ENCODE measurements at places on chromosomes 12 and 14.

DNA sequence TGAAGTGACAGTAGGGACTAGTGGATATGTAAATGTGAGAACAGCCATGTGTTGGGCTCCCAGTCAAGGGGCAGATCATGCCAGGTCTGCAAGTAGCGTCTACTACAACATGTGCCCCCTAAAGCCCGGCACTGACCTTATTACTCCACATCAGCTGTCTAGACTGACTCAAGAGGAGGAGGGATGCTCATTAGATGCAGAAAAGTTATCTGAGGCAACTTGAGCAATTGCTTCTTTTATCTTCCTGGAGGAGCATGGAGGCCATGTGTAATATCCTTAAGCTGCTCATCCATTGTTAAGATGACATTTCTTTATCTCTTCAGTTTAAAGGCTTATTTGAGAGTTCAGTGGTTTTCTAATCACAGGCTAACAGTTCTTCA is 404.7 kb upstream of the FLRT2 start:
- DNase-seq, result peak; percentile 2

DNA sequence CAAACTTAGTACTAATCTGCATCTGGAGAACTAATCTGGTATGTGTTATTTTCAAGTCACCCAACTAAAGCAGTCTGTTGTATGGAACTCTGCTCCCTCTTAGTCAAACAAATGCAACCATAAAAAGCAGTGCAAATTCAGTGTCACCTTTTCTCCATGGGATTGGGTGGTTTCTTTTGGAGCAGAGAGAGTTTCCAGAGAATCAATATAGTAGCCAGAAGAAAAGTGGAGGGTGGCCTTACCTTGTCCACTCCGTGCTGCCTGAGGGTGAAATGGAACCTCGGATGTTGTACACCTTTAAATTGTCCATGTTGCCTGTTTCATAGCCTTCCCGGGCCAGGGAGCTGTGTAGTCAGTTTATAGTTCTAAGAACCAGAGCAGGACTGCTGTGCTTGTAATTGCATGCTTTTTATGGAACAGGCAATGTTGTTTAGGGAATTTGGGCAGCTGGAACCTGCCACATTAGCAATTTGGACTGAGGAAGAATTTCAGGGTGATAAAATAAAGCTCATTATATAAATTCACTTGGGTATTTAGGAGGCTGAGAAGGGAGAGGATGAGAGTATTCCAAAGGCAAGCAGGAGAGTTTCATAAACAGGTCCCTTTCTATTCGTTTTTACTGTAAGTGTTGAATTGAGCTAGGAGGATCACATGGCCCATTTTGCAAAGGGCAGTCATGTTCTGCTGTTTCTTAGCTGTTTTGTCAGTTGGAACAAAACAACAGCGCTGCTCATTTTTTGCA is 60.5 kb downstream of the CRADD start:
- DNase-seq, result no peak

GRCh38 chr12:83807871-83808270 is 1104.7 kb downstream of the SLC6A15 start:
- DNase-seq, result no peak

- no peak for DNase-seq
These were observed 12.1 kb upstream of the CNIH1 start for GRCh38 chr14:54453252-54453651.

DNA sequence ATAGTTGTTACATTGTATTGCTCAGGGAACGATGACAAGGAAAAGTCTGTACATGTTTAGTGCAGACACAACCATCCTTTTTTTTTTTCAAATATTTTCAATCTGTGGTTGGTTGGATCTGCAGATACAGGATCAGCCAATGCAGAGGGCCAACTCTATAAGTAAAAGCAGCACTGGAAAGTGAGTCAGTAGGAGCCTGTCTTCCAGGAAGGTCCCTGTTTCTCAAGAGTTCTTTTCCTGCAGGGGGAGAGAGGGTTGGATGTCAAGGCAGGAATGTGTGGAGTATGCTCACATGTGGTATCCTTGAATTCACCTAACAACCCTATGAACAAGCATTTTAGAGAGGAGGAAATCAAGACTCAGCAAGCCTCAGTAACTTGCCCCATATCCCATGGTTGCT is 409.1 kb downstream of the NPAS3 start:
- DNase-seq, result peak; percentile 62

DNA sequence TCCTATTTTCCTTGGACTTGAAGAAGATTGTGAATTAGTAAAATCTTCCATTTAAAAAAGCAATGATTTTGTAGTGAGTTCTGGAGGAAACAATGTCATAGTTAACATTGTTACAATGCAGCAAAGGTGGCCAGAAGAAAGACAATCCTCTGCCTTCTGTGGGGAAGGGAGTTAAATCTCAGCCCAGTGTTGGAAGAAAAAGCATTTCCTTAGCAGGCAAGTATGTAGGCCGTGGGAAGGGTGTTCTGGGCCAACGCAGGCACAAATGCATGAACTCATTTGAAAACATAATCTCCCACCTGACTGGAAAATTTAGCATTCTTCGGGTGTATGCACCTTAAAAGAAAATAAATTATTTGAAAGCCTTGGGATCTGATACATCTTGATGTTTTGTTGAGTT is 258.6 kb downstream of the ADAMTS20 start:
- no peak for DNase-seq

- no peak for DNase-seq
These were observed 10.9 kb downstream of the SLC7A8 start for GRCh38 chr14:23172574-23172973.

DNA sequence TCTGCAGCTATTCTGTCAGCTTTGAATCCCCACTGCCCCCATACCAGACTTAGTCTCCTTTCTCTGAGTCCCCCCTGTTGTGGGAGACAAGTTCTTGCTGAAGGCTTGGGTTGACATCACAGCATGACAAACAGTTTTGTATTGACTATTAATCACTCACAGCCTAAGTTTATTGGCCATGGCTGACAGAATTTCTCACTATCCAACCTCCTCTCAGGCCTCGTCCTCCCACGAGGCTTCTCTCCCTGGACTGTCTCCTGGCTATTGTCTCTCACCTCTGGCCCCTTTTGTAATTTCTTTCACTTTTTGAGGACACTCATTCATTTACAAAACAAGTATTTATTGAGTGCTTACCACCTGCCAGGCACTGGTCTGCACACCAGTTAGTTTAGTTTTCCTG is 35.2 kb upstream of the DCD start:
- DNase-seq, result no peak

GRCh38 chr12:4482936-4483335 is 37.3 kb upstream of the FGF6 start:
- DNase-seq, result no peak

- no peak for DNase-seq
These were observed 6.6 kb downstream of the TCL1A start for GRCh38 chr14:95707327-95707726.

DNA sequence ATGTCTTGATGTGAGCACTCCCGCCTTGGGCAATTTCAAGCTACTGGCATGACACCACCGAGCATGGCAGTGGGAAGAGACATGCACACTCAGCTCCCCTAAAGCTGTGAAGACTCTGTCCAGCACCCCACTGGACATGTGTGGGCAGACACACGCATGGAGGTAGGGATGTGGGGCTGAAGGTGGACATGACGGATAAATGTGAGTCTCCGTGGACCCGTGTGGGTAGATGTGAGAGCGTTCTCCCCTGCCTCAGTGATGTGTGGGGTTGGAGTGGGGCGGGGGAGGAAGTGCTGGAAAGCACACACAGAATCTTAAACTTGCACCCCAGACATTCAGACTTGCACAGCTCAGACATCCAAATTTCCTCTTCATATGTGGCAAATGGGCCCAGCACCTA is 12.6 kb downstream of the SLC6A12 start:
- DNase-seq, result no peak

DNA sequence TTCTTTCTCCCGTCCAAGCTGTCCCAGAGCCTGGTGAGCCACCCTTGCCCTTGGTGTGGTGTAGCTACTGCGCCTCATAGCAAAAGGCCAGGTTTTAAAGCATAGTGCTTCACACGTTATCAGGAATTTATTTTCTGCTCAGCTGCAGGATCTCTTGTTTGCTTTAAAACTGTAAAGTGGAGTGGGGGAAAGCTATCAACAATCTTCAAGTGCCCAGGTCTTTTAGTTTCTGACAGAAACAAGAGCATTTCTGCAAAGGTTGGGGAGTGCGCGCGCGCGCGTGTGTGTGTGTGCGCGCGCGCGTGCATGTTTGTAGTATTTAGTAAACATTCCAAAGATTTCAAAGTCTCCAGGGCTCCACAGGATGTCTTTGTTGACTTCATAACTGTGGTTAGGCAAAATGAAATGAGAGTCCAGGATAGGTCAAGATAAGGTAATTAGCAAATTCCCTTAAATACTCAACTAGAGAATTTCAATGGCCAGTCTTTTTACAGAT is 45.5 kb downstream of the EML1 start:
- DNase-seq, result peak; percentile 29

DNA sequence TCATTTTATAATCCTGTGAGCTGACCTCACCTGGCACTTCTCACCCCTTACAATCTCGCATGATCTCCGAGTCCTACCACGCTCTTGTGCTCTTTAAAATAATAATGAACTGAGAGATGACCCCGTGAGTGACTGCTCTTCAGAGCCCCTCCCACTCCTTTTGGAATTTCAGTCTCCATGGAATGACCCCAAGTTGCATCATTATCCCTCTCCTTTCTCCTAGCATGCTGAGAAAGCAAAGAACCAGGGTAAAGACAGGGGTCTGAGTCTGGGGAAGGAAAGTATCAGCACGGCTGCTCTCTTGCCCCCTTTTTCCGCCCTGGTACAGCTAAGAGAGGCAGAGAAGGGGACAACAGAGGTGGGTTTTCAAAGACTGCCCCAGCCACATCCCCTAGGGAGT is 178.3 kb upstream of the PLEKHA5 start:
- peak; percentile 18 for DNase-seq

DNA sequence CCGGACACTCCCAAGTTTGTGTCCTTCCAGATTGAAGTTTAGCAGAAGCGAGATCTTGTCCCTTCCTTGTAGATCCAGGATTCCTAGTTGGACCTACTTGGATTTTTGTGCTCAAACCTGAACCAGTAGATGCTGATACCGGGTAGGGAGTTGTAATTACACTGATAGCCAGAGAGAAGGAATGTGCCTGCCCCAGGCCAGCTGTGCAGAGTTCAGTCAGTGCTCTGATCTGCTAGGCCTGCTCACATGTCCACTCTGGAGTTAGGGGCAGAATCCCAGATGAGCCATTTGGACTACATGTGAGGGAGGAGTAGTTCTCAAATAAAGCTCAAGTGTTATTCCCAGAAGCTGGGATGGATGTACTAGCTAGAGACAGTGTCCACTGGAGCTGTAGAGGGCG is 65.7 kb downstream of the PRKCH start:
- DNase-seq, result no peak

GRCh38 chr14:93295541-93296220 is 37.2 kb downstream of the BTBD7 start:
- no peak for DNase-seq

GRCh38 chr14:63752449-63753169 is 24.7 kb upstream of the SGPP1 start:
- DNase-seq, result peak; percentile 28

- no peak for DNase-seq
These were observed 18.5 kb upstream of the LUM start for GRCh38 chr12:91129662-91130362.

GRCh38 chr14:29102996-29103395 is 336.4 kb downstream of the FOXG1 start:
- no peak for DNase-seq

DNA sequence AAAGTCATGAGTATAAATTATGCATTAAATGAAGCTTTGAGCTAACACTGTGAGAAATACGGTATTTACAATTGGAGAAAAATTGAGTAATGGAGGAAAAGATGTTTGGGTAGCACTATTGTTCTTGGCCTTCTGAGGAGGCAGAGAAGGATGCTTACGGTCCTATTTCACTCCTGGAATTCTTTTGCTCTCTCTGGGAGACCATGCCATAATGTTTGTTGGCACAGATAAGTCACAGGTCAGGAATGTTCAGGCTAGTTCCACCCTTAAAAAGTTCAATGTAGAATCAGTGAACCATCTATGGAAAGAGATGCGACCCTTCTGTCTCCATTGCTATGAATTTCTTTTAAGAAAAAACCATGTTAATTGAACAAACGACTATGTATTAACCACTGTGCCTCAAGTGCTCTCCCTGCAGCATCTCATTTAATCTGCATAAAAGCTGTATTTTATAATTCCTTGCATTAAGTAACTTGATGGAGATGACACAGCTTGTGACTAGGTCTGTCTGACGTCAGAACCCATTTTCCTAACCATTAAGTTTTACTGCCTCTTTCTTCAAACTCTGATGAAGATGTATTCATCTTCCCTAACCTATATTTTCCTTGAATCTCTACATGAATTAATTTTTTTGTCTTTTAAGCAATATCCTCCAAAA is 9.5 kb downstream of the BATF start:
- DNase-seq, result peak; percentile 3

- no peak for DNase-seq
These were observed 9.2 kb upstream of the MYL6B start for GRCh38 chr12:56143217-56143616.

GRCh38 chr14:74326369-74327152 is 21.7 kb upstream of the VRTN start:
- DNase-seq, result no peak

- peak; percentile 54 for DNase-seq
These were observed 21.5 kb downstream of the USP44 start for GRCh38 chr12:95529693-95530225.

- peak; percentile 35 for DNase-seq
These were observed 541 bp downstream of the GOLT1B start for GRCh38 chr12:21502164-21502496.

- peak; percentile 30 for DNase-seq
These were observed 148.7 kb downstream of the SMOC1 start for GRCh38 chr14:70027785-70028428.

GRCh38 chr14:79972230-79972629 is 239.1 kb downstream of the DIO2 start:
- DNase-seq, result peak; percentile 7

DNA sequence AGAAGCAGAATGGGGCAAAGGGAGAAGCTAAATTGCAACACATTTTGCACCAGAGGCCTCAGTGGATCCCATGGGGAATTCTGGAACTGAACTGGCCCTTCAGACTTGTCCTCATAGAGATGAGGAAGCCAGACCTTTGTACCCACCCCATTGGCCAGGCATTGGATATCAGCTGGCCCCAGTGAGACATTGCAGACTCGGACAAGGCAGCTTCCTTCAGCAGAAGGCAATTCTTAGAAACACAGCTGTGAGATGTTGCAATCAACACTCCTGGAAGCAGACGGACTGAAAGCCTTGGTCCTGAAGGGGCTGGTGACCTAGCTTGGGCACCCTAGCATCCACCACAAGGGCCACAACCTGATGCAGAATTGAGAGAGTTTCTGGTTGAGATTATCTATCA is 218.1 kb downstream of the MSRB3 start:
- no peak for DNase-seq

- no peak for DNase-seq
These were observed 1.8 kb downstream of the HNRNPC start for GRCh38 chr14:21267431-21267845.
